ENCODE measurements at places on chromosomes 5 and 9.

DNA sequence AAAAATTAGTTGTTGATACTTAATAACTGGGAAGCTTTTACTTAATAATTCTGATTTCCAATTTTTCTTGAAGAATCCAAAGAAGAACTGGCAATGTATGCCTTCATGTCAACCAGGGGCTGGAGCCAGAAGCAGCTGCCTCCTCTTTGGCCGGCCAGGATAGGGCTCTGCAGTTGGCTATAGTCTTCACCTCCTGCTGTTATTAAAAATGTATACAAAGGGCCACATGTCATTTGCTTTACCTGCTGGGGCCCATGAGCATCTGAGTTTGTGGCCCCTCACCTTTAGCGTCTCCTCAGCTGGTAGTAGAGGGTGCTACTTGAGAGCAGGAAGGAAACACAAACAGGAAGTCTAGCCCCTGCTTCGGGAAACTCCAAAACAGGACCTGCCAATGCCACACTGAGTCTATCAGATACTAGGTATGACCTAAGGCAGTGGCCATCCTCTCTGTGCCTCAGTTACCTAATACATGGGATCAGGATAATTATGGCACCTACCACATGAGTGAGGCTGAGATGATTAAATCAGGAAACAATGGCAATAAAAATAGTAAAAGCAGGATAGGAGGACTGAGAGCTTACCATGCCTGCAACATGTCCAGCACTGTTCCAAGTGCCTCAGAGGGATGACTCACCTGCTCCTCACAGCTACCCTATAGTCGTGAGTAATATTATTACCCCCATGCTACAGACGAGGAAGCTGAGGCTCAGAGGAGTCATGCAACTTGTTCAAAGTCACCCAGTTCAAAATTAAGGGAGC lies 21.3 kb downstream of the CCDC69 start:
- no peak for DNase-seq

DNA sequence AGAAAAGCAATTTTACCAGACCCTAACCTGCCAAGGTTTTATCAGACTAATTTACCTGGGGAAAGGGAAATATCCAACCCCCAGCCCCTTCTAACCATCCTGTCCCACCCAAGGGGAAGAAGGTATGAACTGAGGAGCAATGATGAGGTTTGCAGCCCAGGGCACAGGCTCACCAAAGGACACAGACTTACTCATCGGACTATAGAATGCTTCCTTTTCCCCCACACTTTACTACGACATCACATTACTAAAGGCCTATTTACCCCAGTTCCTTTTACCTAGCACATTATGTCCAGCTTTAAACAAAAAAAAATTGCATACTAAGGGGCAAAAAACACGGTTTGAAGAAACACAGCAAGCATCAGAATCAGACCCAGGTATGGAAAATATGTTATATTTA lies 94.1 kb upstream of the FST start:
- DNase-seq, result no peak

- DNase-seq, result no peak
These were observed 189.8 kb upstream of the MAP3K1 start for GRCh38 chr5:56625541-56625940.

DNA sequence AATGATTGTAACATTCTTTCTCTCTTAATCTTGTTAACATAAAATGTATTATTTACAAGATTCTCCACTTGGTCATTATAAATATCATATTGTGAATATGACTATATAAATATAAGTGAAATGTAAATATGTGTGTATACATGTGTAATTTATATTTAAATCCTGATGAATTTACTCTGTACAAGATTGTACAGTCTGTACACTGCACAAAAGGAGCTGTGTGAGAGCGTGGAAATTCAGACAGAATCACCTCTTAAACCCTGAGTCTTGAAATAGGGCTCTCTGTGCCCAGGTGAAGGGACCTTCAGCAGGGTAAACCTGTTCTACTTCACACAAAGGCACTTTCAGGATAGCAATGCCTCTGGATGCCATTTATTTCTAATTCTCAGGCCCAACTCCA lies 456.0 kb downstream of the SEMA5A start:
- DNase-seq, result no peak

DNA sequence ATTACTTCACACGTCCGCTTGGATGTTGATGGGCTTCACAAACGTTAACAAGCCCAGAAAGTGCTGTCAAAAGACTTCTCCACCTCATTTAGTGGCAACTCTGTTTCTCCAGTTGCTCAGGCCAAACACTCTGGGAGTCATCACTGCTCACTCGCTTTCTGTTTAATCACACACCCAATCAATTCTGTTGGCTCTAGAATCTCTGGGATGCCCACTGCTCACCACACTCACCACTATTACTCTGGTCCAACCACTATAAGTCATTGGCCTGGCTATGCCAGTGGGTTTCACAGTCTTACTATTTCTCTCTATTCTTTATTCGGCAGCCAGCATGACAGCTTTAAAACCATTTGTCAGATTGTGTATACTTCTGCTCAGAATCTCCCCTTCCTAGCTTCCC lies 163.5 kb downstream of the KDM4C start:
- DNase-seq, result no peak

DNA sequence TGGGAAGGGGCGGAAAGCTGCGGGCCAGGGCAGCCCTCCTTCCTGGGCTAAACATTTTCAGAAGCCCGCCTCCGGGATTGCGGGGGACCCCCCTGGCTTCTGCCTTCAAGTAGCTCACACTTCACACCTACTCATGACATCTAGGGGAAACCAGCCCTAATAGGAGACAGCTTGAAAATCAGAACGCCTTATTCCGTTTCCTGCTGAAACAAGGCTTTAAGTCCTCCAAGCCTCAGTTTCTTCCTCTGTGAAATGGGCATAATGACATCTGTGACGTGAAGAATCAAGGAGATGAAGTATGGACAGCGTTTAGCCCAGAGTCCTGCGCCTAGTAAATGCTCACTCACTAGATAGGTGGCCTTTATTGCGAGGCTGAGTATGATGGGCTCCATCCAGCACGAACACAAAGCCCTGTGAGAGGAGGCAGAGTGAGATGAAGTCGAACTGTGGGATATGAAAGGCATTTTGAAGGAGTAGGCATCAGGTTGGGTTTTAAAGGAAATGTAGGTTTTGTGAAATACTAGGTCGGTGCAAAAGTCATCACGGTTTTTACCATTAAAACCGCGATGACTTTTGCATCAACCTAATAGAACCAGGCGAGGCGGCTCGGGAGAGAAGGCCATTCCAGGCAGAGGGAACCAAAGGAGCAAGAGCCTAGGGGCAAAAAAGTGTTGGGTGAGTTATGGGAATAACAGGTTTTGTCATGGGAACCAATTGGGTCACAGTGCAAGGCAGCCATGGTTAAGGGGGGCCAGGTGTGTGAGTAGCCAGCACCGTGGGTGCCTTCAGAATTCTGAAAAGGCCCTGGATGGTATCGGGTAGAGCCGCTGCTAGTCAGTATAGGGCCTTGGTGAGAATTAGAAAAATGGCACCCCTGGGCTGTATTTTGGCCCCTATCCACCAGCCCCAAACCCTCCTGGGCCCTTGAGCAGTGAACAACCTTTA lies 1.0 kb upstream of the TSC1 start:
- no peak for DNase-seq

- DNase-seq, result no peak
These were observed 672 bp upstream of the KCNT1 start for GRCh38 chr9:135701067-135701958.

- DNase-seq, result no peak
These were observed 11.1 kb upstream of the GLE1 start for GRCh38 chr9:128493424-128493823.

GRCh38 chr5:130066644-130067043 lies 162.4 kb downstream of the CHSY3 start:
- DNase-seq, result no peak
